ENCODE measurements at places on chromosomes 4 and X.

DNA sequence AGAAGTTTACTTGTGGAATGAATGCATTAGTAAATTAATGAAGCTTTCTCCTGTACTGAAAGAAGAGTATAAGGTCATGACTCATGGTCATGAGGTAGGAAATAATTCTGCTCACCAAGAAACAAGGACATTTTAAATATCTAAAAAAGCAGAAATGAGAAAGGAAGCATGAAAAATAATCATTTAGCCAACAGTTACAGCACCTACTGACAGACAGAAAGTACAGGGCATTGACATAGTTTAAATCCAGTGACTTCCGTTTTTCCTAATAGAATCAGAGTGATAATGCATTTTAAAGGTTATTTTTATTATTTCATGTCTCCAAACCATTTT, 30.5 kb upstream of the ACSL1 start:
- no peak for DNase-seq

GRCh38 chrX:38095971-38096529, 89.7 kb downstream of the SYTL5 start:
- DNase-seq, result no peak

GRCh38 chr4:20883231-20883630, 183.0 kb downstream of the PACRGL start:
- DNase-seq, result no peak

DNA sequence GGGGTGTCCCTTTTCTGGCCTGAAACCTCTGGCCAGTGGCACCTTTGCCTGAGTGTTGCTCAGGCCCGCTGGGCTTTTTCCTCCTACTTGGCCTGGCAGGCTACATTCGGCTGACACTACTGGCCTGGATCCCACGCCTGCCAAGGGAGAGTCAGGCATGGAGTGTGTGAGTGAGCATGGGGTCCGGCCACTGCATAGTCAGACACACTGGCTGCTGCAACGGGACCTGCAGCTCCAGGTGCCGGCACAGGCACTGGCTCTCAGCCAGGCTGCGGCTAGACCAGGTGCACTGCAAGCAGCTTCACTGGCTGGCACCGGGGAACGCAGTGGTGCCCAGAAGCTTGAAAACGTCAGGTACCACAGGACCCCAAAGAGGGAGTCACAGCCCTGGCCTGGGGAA, 434.9 kb downstream of the ARHGAP24 start:
- no peak for DNase-seq

DNA sequence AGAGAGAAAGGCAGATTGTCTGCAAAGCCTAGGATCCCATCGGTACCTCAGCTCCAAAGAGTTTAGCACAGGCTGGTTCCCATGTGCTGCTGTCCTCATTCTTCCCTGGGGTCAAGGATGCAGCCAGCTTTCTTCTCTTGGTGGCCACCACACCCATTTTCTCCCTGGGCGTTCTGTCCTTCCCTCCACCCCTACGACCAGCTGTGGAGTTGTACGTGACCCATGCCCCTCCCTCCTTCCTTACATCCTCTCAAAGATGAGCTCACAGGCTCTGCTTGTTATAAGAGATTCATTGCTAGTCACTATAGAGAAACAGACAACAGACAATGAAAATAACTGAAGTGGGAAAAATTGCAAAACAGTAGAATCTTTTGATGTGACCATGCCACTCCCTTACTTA, 74.0 kb upstream of the KLF3 start:
- DNase-seq, result no peak
